AG09309 (cell line): ENCODE measurements at places on chromosomes 6 and 20.

DNA sequence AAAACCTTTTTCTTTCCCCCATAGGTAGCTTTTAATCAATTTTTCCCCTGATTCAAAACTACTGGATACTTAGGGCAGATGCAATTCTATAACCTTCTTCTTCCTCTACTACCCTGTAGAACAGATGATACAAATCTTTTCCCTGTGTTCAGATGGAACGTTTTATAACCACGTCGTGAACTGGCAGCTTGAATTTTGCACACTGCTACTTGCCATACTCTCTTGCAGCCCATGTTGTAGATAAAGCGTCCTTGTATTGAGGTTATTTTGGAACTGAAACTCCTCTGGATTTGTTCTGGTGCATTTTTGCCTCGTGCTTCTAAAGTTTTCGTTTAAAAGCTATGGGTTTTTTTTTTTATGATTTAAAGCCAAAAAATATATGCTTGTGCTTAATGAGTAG lies 440.2 kb downstream of the RFPL4B start:
- no peak for DNase-seq

- DNase-seq = no peak
These were observed 259.2 kb downstream of the ADGB start for GRCh38 chr6:146857980-146858347.

DNA sequence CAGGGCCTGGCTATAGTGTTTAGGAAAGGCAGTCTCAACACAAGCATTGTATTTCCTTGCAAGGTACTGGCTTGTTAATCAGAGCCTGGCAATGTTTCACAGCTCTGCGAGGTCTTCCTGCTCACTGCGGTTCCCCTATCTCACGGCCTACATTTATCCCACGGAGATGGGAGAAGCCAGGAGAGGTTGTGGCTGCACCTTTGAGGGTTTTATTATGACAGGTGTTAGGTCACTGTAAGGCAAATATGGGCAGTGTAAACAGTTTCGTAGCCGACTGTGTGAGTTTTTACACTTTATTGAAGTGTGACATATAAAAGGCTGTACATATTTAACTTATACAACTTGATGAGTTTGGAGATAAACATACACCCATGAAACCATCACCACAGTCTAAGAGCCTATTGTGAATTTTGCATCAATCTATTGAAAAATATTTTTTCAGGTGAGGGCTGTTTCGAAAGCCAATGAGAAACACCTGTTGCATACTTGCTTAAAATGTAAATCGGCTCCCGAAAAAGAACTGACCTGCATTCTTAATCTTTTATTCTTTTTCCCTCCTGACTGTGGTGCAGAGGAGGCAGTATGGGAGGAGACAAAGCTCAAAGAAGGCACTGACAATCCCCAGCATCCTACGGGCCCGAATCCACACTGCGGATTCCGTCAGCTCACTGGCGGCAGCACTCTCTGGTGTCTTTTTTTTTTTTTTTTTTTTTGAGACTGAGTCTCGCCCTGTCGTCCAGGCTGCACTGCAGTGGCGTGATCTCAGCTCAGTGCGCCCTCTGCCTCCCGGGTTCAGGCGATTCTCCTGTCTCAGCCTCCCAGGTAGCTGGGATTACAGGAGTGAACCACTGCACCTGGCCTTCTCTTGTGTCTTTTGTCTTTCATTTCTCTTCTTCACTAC lies 7.5 kb upstream of the RBM38 start:
- no peak for DNase-seq

GRCh38 chr6:122075917-122076316 lies 323.5 kb upstream of the HSF2 start:
- DNase-seq = no peak

DNA sequence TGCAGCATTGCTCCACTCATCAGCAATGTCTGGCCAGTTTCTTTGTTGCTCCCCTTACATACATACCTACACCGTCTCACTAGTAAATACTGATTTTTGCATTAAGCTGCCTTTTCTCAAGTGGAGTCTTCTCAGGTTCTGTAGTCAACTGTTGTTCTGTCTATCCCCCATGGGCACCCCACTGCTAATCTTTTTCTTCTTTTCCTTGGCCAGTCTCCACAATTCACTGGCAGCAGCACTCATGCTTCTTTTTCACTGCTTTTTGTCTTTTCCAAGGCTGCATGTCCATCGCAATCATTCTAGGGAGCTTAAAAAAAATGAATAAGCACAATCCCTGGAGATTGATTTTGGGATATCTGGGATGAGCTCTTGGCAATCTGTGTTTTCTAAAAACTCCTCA lies 10.3 kb upstream of the ERVFRD-1 start:
- no peak for DNase-seq

- DNase-seq = peak; percentile 17
These were observed 72.1 kb downstream of the KHDC1L start for GRCh38 chr6:73152966-73153757.

GRCh38 chr20:60361761-60362395 lies 403.7 kb downstream of the CDH26 start:
- no peak for DNase-seq

- no peak for DNase-seq
These were observed 25.0 kb upstream of the HMGCLL1 start for GRCh38 chr6:55604021-55604420.

- no peak for DNase-seq
These were observed 170.7 kb upstream of the KCNK16 start for GRCh38 chr6:39493174-39493573.

DNA sequence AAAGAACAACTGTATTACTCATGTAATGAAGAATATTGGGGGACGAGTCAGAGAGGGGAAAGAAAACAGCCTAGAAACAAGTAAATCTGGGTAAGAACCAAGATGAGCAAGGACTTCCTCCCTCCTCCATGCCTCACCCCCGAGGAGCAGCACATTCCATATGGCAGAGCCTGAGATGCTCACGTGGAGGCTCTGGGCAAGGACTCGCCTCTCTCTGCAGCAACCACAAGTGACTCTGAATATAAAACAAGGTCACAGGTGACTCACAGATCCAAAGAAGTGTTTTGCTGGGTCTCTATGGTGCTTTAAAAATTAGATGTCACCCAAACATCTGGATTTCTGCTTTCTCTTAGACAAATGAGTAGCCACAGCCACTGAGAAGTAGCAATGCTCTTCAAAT lies 453.0 kb upstream of the SULF2 start:
- DNase-seq = peak; percentile 62

DNA sequence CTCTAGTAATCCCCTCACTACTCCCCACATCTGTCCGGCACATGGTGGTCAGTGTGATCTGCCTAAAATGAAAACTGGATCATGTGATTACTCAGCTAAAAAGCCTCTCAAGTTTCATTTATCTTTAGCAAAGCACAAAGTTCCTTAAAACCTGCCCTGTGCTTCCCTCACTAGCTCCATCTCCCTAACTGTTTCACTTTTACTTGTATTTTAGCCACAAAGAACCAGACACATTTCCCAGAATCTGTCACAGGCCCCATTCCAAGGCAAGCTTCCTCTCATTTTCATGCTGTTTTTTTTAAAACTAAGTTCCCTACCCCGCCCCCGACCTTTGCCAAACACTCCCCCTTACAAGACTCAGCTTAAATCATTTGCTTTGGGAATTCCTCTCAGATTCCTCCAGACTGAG lies 8.9 kb upstream of the IGF2R start:
- no peak for DNase-seq

DNA sequence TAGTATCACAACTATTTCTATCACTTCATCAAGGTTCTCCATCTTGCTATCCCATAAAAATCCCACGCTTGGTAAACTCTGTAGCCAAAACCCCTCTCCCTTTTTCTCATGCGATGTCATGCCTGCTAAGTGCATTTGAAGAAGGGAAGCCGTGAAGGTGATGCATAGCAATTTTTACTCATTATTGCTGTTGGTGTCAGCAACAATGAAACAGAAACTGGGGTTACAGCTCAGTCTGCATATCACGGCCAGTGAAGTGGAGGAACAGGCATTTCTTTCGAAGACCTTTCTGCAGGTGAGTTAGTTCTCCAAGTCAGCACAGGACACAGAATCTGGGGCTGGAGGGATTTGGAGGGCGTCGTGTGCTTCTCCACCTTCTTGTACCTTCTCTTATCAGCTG lies 5.8 kb downstream of the UNC93A start:
- no peak for DNase-seq

DNA sequence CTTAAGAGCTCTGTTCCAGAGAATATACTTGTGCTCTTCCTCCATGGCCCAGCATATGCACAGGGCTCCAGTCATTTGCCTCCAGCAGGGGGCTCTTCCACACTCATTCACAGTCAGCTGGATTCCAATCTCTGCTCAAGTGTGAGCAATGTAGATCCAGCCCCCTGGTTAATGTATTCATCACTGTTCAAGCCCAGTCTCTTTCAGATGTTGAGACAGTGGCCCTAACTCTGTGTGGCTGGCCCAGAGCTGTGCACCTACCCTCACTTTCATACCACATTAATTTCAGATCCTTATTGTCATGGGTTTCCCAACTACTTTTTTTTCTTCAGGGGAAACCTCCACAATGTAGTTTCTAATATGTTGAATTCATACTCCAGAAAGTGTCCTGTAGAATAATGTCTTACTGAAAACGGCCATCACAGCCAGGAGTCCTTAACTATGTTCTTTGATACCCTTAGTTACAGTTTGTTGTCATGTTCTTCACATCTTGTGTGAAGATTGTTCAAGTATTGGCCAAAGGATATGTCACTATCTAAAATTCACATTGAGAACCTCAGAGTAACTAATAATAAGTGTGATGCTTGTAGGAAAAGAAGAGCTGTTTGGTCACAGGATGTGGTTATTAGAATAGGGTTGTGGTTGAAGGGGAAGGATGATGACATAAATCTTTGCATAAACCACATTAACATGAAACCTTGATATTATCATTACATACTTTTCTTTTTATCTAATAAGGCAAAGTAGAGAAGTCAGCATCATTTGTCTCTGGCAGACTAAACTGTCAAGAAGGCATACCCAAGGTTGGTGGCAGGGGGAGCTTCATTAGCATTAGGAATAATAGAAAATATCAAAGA lies 14.4 kb upstream of the HLA-DQA1 start:
- no peak for DNase-seq

GRCh38 chr20:57712341-57712740 lies 2.5 kb upstream of the PMEPA1 start:
- no peak for DNase-seq

DNA sequence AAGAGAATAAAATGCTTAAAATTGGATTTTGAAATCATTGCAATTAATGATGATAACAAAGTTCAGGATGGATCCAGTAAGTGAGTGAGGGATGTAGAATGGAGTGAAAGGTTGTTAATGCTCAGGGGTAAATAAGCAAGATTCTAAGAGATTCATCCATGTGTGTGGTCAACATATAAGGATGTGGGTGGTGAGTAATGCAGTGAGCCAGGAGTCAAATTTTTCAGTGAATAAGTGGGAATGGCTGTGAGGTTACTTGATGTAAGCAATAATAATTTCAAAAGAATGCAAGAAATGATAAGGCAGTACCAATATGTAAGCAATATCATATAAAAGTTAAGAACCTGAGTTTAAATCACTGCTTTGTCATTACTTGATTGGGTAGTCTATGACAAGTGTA lies 207.5 kb upstream of the ADGRB3 start:
- no peak for DNase-seq

- DNase-seq = no peak
These were observed 5.5 kb downstream of the HLA-DQA1 start for GRCh38 chr6:32642720-32643106.

GRCh38 chr6:79707621-79708020 lies 76.5 kb downstream of the SH3BGRL2 start:
- no peak for DNase-seq

DNA sequence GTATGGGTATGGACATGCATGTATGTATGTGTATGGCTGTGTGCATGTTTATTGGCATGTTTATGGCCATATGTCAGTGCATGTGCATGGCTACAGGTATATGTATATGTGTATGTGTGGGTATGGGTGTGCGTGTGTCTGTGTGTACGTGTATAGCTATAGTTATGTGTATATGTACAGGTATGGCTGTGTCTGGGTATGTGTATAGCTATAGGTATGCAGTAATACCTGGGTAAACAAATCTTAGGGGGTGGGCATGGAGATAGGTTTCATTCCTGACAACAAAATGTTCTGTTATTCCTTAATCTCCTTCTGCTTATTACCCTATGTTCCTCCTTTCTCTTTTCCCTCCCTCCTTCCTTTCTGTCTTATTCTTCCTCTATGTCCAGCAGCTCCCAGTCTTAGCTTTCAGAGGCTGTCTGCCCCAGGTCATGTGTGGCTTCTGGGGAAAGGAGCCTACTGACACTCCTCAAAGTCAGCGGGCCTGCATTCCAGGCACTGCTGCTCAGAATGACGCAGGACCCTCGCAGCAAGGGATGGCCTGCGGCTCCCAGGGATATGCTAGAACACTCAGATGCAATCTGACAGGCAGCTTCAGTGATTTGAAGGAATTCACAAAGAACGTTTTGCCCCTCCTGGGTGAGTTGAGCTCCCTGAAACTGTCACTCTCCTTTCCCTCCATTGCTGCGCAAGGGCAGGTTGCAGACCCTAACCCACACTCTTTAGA lies 139.3 kb upstream of the PHACTR1 start:
- no peak for DNase-seq

DNA sequence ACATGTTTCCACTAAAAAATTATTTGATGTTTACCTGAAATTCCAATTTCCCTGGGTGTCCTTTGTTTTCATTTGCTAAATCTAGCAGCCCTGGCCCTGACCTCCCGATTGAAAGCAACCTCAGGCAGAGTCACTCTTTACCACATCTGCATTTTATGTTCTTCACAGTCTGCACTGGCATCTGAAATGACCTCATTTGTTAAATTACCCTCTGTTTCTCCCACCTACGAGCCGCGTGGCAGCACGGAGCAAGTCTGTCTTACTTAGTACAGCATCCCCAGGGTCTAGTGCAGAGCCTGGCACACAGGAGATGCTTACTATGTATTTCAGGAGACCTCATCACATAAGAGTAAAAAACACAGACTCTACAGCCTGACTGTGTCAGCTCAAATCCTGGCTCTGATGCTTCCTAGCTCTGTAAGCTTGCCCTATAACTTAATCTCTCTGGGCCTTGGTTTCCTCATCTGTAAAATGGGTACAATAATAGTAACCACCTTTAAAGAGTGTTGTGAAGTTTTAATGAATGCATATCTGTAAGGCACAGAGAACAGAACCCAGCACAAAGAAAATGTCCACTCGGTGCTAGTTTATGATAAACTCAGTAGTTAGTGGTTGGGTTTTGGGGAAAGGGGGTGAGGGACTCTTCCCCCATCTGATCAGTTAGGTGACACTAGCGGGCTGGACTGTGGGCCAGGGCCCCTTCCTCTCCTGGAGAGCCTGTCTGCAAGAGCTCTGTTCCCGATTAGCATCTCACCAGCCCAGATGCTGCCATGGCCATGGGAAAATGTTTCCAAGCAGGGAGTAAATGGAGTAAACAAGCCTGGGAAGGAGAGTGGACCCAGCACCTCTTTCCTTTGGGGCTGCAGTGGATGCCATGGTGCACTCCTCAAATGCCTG lies 88.2 kb downstream of the PREX1 start:
- DNase-seq = no peak
